ENCODE measurements at places on chromosomes 6 and 20.

- no peak for DNase-seq
These were observed 5.4 kb downstream of the TGM3 start for GRCh38 chr20:2301164-2301622.

GRCh38 chr6:96755096-96755495 is 82.2 kb downstream of the GPR63 start:
- no peak for DNase-seq

- no peak for DNase-seq
These were observed 49.0 kb upstream of the RNF24 start for GRCh38 chr20:4064144-4064909.

GRCh38 chr6:113361014-113361645 is 496.0 kb upstream of the MARCKS start:
- DNase-seq: no peak

DNA sequence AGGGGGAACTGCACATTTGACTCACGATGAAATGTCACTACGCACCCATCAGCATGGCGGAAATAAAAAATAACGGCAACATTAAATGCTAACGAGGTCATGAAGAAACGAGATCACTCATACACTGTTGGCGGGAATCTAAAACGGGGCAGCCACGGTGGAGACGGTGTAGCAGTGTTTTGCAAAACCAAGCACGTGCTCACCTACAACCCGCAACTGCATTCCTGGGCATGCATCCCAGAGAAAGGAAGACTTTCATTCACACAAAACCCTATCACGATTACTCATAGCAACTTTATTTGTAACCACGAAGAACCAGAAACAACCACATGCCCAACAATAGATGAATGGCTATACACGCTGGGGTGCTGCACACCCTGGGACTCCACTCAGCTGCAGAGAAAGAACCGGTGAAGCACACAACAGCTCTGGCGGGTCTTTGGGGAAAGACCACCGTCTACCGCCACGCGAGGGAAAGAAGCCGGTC is 77.0 kb downstream of the YTHDF1 start:
- no peak for DNase-seq

DNA sequence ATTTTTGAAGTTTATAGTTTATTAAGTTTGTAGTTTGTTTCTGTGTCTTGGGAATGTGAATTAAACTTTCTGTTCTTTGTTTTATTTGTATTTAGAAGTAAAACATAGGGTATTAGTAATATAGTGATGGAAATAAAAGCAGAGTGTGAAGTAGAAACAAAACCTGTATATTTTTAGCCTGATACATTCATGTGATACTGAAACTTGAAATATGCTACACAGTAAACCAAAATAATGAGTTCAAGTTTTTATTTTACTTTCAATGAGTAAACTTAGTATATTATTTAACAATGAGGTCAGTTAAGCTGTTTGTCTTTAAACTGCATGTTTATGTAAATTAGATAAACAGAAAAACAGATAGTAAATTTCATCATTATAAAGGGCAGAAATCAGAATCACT is 1592.6 kb downstream of the GRIK2 start:
- DNase-seq: no peak

- DNase-seq: no peak
These were observed 15.3 kb downstream of the HCK start for GRCh38 chr20:32067234-32067821.

DNA sequence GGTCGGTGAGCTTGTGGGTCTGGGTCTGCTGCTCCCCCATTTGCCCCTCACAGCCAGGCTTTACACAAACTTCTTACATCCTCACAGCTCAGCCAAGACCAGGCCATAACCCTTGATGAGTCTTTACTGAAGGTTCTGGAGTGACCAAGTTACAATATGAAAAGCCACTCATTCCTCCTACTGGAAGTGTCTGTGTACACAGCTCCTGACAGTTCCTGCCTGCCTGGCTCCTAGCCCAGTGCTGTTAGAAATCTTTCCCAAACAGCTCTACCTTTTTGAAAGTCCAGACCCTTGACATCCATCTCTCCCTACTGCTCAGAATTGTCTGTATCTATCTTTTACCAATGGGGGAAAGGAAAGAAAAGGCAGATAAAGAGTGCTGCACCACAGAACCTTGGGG is 106.9 kb downstream of the PAX1 start:
- no peak for DNase-seq

- no peak for DNase-seq
These were observed 2.6 kb downstream of the SIRPG start for GRCh38 chr20:1654996-1655395.

DNA sequence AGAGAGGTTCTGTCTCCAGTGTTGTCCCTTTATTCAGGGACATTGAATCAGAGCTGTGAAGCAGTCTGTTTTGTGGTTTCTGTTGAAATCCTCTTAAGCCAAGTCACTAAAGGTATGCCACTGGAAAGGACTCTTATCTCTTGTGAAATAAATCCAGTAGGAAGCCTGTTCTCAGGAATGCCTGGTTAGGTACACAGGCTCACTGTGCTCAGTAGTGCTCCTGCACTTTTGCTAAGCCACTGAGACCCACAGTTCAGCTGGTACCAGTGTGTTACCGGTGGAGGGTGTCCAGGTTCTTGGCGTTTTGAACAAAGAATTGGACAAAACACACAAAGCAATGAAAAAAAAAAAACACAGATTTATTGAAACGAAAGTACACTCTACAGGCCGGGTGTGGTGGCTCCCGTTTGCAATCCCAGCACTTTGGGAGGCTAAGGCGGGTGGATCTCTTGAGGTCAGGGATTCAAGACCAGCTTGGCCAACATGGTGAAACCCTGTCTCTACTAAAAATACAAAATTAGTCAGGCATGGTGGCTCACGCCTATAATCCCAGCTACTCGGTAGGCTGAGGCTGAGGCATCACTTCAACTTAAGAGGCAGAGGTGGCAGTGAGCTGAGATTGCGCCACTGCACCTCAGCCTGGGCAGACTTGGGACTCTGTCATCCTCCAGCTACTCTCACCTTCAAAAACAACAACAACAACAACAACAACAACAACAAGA is 186.1 kb downstream of the JARID2 start:
- no peak for DNase-seq

DNA sequence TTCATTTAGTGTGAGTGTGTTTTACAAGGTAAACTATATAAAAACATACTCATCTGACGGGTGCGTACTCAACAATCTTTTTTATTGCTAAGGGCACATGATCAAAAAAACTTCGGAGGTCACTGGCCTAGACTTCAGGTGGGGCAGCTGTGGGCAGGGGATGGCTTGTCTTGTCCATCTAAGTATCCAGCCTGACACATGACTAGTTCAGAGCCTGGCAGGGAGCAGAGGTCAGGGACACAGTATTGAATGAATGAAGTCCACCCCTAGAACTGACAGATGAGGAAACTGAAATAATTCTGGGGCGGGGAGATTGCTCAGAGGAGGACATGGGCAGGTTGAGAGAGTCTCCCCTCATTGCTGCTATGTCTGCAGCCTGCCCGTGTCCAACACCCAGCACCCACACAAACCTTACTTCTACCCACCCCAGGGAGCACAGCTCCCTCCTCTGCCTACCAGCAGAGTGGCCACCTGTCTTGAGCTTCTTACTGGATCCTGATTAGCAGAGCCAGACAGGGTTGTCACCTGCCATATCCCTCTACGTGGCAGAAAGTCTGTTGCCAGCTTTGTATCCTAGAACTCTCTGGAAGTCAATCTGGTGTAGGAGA is 48.9 kb downstream of the MRPL14 start:
- DNase-seq: no peak

DNA sequence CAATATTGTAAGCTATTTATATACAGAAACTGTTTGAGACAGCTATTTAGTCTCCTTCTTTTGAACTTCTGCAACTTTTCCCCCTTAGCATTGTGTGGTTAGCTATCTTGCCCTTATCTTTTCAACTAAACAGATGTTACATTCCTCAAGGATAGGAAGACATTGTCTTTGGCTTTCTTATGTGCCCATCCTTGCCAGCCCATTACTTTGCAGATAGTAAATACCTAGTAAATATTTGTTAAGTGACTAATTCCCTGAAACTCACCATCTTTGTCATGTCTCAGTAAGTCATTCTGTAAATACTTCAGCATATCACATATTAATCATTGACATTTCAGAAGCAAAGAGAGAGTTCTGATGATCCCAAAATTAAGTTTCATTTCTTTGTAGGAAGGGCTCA is 69.1 kb upstream of the FLRT3 start:
- DNase-seq: no peak

- no peak for DNase-seq
These were observed 147.3 kb downstream of the DLL1 start for GRCh38 chr6:170143401-170144150.

- no peak for DNase-seq
These were observed 83.0 kb downstream of the SCAND1 start for GRCh38 chr20:35871259-35871771.

GRCh38 chr6:112300896-112301295 is 46.2 kb upstream of the RFPL4B start:
- DNase-seq: no peak

DNA sequence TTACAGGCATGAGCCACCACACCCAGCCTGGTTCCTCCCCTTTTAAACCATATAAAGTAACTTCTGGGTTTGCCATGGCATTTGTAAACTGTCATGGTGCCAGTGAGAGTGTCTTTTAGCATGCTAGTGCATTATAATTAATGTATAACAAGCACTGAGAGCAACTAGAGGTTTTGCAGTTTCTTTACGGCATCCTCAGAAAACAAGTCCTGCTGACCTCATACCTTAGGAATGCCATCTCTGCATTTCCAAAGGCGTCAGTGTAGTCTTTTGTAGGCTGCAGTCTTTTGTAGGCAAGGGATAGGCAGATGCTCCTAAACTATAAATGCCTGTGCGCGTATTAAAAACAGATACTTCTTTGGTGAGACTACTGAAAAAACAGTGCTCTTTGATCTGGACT is 75.0 kb upstream of the EZR start:
- no peak for DNase-seq

- no peak for DNase-seq
These were observed 73.2 kb upstream of the DUSP22 start for GRCh38 chr6:219019-219570.

DNA sequence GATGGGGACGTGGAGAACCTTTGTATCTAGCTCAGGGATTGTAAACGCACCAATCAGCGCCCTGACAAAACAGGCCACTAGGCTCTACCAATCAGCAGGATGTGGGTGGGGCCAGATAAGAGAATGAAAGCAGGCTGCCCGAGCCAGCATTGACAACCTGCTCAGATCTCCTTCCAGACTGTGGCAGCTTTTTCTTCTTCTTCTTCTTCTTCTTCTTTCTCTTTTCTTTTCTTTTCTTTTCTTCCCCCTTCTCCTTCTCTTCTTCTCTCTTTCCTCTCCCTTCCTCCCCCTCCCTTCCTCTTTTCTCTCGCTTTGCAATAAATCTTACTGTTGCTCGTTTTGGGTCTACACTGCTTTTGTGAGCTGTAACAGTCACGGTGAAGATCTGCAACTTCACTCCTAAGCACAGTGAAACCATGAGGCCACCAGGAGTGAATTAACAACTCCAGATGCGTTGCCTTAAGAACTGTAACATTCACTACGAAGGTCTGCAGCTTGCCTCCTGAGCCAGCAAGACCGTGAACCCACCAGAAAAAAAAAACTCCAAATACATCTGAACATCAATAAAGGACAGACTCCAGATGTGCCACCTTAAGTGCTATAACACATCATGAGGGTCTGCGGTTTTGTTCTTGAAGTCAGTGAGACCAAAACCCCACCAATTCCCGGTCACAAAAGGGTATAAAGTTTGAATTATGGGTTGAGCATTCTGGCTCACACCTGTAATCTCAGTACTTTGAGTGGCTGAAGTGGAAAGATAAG is 19.6 kb upstream of the SERPINB1 start:
- DNase-seq: no peak

DNA sequence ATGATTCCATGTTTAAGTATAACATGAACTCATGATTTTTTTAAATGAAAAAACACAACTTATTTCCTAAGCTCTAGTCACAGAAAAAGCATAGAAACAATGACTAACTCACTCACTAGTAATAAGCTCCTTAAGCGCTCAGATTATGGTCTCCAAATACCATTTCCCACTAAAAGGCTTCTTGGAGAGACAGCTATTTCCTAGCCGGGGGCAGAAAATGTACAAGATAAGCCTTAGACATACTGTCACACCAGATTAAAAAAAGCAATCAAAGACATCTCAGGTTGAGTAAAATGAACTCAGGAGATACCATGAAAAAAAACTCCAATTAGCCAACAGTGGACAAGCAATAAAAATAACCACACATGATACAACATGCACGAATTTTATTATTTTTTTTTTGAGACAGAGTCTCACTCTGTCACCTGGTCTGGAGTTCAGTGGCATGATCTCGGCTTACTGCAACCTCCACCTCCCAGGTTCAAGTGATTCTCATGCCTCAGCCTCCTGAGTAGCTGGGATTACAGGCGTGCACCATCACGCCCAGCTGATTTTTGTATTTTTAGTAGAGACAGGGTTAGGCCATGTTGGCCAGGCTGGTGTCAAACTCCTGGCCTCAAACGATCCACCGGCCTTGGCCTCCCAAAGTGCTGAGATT is 14.9 kb downstream of the SRPK1 start:
- no peak for DNase-seq

DNA sequence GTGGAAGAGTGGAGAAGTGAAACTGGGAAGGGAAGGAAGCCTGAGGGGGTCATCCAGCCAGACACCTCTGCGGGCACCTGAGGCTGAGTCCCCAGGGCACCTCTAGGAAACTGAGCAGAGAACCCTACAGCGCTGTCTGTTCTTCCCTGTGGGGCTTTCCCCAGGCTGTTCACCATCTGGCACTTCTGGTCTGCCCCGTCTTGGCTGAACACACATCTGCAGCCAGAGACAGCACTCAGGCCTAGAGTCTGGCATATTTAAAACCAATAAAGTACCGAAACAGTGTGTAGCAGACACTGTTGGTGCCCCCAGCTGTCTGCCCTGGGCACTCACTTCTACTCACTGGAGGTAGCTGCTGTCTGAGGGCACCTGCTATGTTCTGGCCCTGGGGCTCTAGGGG is 9.4 kb upstream of the ARFGEF2 start:
- no peak for DNase-seq

- DNase-seq: peak; percentile 16
These were observed 175.8 kb upstream of the GGTLC1 start for GRCh38 chr20:24164360-24164759.

- no peak for DNase-seq
These were observed 50.2 kb downstream of the STK35 start for GRCh38 chr20:2151858-2152281.

- DNase-seq: no peak
These were observed 168.7 kb downstream of the BTBD3 start for GRCh38 chr20:12086359-12086758.
